ENCODE measurements at places on chromosomes 5 and 9.

DNA sequence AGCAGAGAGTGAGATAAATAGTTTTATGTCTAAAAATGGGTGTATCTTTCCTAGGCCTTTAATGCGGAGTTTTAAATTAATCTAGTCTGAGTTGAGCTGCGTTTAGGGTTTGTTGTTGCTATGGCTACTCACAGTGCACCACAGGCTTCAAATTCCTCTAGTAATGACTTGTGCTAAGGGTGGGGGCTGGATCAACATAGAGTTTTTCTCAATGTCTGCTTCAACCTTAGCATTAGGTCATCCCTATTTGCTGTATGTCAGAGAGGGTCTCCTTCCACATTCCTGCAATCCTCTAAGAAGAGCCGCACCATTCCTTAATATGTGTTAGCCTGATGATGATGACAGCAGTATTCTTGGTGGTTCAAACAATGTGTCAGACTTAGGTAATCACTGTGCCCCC is 465.6 kb upstream of the KIF2A start:
- no peak for DNase-seq

DNA sequence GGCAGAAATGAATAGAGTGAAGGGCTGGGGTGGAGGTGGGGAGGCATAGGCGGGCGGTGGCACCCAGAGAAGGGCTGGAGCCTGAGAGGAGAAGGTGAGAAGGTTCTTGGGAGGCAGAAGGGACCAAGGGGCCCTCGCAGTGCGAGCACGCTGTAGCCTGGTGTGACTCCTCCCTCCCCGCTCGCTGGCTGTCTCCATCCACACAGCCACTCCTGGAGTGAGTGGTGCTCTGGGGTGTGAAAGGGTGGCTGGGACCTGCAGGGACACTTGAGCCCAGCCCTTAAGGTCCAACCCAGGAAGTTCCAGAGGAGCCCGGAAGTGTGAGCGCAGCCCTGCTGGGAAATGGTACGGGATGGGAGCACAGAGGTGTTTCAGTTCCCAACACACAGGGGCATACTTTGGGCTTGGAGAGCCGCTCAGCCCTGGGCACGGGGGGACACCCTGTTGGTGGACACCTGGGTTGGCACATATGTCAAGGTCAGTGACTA is 9.3 kb upstream of the SCGB3A1 start:
- no peak for DNase-seq

DNA sequence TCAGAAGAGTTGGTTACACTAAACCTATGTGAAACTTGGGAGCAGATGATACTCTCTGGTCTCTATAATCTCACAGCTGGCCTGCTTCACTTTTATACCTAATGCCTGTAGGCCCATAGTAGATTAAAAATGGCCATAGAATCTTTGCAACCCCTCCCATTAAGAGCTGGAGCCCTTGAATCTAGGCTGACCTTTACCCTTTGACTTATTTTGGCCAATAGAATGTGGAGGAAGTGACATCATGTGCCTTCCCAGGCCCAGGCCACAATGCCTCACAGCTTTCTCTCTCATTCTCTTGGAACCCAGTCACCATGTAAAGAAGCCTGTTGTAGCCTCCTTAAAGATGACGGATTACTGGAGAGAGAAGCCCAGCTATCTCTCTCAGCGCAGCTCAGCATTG is 251.0 kb downstream of the NR3C1 start:
- no peak for DNase-seq

DNA sequence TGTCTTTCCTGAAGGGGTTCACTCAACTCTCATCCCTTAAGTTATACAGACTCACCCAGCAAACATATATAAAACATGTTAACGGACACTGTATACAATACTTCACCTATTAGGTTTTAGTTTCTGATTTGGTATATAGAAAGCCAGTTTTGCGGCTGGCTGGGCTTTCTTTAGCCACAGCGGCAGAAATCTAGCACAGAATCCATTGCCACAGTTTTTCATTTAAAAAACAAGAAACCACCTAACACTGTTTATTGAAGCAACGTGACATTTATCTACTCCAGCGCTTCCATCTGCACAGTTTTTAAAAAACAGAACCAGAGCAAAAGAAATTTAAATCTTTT is 67.3 kb downstream of the SNX30 start:
- no peak for DNase-seq

DNA sequence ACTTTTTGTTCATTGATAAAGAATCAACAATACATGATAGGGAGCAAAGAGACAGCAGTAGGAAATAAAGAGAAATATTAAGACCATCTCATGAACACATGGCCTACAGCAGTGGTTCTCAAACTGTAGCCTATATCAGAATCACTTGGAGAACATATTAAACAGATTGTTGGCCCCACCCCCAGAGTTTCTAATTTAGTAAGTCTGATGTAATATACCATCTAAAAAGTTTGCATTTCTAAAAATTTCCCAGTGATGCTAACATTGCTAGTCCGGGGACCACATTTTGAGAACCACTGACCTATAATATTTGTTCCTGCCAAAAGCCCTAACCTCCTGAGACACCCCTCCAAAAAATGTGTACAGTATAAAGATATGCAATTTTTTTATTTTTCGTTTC is 306.2 kb upstream of the NREP start:
- DNase-seq, result no peak

DNA sequence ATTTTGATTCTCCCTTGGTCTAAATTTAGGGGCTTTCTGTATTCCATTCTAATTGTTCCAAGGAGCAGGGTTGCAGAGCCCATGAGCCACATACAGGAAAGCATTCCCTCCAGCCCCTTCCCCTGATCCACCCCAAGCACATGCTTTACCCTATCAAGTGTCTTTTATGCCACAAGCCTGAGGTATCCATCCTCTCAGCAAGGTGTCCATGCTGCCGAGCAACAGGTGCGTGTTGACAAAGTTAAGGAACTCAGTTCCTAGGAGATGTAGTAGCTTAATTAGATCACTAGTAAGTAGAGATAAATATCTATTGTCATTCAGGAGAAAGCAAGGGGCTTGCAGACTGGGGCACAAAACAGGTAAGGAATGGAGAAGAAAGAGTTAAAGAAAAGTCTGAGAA is 57.8 kb downstream of the FEM1C start:
- DNase-seq, result no peak

- no peak for DNase-seq
Measured at GRCh38 chr5:132313366-132313765, 19.2 kb downstream of the SLC22A4 start.

- DNase-seq, result no peak
Measured at GRCh38 chr5:1009359-1010180, 968 bp downstream of the NKD2 start.

DNA sequence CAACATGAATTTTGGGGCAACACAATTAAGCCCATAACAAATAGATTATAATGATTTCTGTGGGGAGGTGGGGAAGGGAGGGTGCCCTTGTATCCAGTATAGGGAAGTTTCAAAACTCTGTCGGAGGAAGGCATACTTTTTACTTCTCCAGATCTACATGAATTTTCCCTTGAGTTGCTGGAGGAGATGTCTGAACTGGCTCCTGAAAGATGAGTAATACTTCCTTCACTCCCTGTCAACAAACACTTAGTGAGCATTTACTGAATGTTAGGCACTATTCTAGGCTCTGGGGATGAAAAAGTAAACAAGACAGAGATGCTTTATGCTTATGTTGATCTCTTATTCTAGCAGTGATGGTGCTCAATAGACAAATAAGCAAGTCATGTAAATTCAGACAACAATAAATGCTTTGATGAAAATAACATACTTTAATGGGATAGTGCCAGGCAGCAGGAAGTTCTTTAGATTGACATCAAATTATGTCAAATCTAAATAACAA is 197.9 kb upstream of the ANKH start:
- no peak for DNase-seq

DNA sequence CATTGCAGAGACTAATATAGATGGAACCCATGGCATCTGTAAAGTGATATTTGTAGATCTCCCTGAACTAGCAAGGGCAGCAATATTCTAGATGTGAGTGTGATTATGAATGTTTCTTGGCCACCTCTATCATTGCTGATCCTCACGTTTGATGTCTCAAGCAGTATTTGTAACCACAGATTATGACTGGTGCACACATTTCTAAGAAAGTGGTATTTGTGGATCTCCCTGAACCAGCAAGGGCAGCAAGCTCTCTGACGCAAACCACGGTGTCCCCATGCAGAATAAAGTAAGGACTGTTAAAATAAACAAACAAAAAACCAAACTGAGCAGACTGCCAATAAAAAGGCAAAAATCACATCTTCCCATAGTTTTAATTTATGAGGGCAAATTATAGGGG is 301.3 kb downstream of the CSNK1G3 start:
- DNase-seq, result no peak

GRCh38 chr5:150148117-150148927 is 7.3 kb downstream of the PDGFRB start:
- DNase-seq, result no peak

- no peak for DNase-seq
Measured at GRCh38 chr5:77200663-77201062, 9.8 kb upstream of the PDE8B start.

GRCh38 chr5:180105827-180106312 is 34.3 kb upstream of the RNF130 start:
- no peak for DNase-seq

- no peak for DNase-seq
Measured at GRCh38 chr5:150562832-150563231, 54.9 kb downstream of the NDST1 start.
